Hepatocyte (in vitro differentiated cells): ENCODE measurements at places on chromosomes 1 and 21. TPM values are rescaled to one million over a fixed set of nuclear protein-coding genes. Genes with fewer than 3 reads are reported as not detected.

Gene GRHL3
- polyA plus RNA-seq, result 6.9 and 7.9 TPM in 2 replicates

Gene SPATA1
- polyA plus RNA-seq, result 0.70 and 1.4 TPM in 2 replicates

Gene LRRN2
- polyA plus RNA-seq, result 25.5 and 27.9 TPM in 2 replicates

Gene RNU1-1
- polyA plus RNA-seq, result not detected in 2 replicates

DNA sequence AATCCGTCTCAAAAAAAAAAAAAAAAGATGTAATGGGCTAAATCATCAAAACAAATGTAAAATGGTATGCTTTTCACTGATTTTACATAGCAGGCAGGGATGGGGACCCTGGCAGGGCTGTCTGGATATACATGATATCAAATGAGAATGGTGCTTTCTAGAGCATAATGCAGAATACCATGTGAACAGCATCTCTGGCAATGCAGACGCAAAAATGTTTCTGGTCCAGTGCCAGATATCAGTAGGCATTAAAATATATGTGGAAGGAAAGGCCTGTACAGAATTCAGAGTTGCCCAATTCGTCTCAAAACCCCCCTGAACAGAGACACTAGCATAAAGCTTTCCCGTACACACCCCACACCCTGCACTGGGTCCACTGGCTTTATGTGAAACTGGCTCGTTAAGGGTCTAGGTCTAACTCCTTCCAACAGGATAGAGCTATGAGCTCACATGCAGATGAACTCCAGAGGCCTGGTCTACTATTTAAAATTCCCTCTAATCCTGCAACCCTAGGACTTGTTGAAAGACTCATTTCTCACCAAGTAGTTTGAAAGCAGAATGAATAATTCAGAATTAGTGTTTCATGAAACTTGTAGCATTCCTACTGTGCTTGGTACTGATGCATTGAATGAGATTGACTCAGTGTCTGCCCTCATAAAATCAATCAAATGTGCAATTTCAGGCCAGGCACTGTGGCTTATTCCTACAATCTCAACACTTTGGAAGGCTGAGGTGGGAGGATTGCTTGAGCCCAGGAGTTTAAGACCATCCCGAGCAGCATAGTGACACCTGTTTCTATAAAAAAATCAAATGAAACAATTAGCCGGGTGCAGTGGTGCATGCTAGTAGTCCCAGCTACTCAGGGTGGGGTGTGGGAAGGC lies 2.6 kb upstream of the MYSM1 start:
- no peak for DNase-seq

- DNase-seq, result no peak
Measured at GRCh38 chr1:215479567-215479966, 87.5 kb upstream of the KCTD3 start.

Gene FCRL6
- polyA plus RNA-seq, result not detected in 2 replicates

GRCh38 chr1:3596663-3597598 lies 14.4 kb downstream of the MEGF6 start:
- no peak for DNase-seq

Gene LRRC3
- 5.6 and 7.2 TPM in 2 replicates for polyA plus RNA-seq

Gene B3GALT2
- 1.4 and 1.8 TPM in 2 replicates for polyA plus RNA-seq

GRCh38 chr1:172118618-172119017 lies 277.3 kb downstream of the DNM3 start:
- DNase-seq, result no peak

DNA sequence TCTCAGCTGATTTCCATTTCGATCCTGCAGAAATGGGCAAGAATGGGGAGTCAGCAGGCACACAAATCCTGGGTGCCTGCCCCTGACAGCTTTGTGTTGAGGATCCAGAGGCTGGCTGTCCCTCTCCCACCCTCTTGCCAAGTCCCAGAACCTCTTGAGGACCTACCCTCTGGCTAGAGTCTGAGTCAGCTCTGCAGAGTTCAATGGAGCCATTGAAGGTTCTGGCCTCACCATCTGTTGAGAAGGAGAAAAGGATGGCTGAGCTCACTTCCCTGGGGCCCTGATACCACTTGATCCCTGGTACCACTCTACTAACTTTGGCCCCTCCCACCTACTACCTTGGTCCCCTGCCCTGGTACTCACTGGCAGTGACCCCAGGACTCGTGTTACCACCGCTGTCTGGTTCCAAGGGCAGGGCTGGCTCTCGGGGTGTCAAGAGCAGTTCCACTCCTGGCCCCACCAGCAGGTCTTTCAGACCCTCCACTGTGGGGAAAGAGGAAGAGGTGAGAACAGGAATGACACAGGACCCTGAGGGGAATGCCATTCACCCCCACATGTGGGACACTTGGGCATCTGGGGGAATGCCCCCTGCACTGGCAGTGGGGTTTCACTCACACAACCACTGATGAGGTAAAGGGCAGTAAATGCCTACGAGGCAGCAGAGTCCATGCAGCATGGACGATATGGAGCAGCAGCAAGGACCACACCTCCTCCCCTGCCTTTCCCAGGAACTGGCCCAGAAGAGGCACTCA lies 10.5 kb downstream of the RXFP4 start:
- no peak for DNase-seq

GRCh38 chr1:12774801-12775345 lies 1.3 kb downstream of the PRAMEF12 start:
- no peak for DNase-seq

DNA sequence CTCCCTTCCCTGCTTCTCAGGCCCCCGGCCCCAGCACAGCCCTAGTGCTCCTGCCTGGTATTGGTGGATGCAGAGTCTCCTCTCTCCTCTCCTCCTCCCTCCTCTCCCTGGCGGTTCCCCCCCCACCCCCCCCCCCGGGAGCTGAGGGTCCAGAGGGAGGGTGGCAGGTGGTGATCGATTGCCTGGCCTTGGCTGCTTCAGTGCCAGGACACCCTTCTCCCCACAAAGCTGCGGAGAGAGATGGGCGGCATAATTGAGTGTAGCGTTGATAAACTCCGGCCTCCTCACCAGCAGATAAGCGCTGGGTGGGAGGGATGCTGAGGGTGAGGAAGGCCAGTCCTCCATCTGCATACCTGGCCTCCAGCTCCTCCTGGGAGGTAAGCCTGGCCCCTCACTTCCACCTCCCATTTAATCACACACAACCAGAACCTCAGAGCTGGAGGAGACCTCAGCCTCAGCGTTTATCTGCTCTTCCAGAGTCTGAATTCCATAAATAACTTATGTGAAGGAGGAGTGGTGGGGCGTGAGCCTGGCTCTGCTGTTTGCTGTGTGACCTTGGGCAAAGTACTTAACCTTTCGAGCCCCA lies 60.8 kb downstream of the LRRN2 start:
- DNase-seq, result peak; percentile 29

DNA sequence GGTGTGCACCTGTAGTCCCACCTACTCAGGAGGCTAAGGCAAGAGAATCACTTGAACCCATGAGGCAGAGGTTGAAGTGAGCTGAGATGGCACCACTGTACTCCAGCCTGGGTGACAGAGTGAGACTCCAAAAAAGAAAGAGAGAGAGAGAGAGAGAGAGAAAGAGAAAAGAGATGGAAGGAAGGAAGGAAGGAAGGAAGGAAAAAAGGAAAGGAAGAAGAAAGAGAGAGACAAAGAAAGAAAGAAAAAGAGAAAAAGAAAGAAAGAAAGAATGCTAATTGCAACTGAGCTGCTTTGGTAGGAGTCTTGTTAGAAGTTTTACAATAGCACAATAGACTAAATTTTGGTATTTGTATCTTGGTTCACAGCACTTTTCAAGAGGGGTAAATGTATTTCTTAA lies 25.7 kb downstream of the TESK2 start:
- no peak for DNase-seq

GRCh38 chr1:54218883-54219687 lies 19.1 kb downstream of the MRPL37 start:
- no peak for DNase-seq

- DNase-seq, result no peak
Measured at GRCh38 chr1:180456191-180456590, 46.2 kb downstream of the ACBD6 start.

- no peak for DNase-seq
Measured at GRCh38 chr21:39288987-39289386, 24.4 kb downstream of the BRWD1 start.

Gene CCT8
- polyA plus RNA-seq, result 118 and 125 TPM in 2 replicates

DNA sequence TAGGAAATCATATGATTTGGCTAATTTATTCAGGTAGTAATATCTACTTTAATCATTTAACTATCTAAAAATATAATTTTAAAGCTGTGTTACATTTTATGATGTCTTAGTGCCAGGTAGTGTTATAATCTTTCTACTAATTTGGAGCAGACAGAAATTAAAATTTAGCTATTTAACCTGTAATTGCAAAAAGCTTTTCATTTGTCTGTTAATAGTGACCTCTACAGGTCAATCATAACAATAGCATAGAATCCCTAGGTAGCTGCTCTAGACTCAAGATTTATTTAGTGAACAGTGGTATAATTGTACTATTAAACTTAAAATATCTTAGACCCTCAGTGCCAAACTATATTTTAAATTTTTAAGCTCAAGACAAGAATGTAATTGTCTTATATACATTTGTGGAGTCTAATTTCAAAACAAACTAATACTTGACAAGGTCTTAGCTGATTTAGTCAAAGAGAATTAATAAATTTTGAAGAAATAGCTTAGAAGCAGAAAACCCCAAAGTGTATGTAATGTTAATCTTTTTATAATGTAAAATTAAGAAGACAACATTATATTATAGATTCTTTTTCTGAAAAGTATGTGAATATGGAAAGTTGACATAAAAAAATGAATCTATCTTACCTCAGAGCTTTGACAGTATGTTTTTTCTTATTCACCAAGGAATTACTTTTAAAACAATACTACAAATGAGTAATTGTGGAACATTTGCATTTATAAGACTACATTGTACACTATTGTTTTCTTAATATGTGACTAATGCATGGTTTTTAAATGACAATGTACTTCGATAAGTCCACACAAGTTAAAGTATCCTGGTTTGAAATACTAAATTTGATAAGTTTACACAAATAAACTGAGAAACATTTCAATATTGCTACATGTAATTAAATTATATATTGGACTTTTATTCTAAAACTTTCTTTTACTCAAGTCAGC lies 64.1 kb upstream of the RNPC3 start:
- no peak for DNase-seq

DNA sequence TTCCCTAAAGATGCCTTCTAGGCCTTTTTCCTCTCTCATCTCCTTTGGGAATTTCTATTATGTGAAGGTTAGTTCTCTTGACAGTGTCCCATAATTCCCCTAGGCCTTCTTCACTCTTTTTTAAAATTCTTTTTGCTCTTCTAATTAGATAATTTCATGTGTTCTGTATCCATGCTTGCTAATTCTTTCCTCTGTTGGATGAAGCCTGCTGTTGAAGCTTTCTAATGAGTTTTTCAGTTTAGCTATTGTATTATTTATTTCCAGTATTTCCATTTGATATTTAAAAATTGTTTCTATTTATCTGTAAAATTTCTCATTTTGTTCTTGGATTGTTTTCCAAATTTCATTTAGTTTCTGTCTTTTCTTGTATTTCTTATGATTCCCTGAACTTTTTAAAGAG lies 28.5 kb upstream of the FAM163A start:
- no peak for DNase-seq

DNA sequence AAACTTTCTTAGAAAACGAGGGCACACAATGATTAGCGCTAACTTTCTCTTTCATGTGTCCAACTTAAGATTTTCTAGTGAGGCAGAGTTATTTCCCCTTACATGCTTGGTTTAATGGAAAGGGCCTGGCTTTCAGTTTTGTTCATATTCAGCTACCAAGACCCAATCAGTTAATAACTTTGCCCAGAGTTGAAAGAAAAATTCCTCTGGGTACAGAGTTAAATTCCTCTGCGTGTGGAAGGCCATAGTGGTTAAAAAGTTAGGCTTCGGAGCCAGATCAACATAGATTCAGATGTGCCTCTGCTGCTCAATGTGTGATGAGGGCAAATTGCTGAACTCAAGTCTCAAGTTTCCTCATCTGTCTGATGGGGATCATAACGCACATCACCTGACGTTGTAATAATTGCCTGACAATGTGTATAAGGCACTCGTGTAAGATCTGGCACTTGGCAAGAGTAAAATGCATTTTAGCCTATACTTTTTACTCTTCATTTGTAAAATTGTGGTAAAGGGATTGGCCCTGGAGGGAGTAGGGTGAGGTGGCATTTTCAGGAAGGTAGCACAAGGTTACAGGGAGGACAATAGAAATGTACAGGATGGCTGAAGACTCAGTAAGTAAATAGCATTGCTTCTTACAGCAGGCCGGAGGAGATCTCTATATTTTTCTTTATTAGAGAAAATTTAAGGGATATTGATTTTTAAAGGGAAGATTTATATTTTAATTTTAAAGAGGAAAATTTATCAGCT lies 103.4 kb downstream of the ROR1 start:
- DNase-seq, result no peak

Gene GPR25
- not detected in 2 replicates for polyA plus RNA-seq

Gene CYP4A11
- polyA plus RNA-seq, result 26.5 and 62.4 TPM in 2 replicates

DNA sequence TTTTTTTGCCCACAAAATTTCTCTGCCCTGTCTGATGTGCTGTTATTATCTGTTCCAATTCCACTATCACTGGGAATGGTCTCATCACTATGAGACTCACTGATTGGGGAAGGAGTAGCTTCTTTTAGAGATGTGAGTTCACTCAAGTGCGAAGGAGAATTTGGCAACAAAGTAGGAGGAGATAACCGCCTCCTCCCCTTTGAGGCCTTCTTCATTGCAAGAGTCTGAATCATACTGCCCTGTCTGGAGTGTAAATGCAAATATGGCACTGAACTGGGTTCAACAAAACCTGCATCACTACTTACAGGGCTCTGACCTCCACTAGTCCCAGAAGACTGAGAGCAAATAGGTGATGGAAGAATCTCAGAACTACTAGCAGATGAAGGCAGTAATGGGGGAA lies 83.4 kb downstream of the ASH1L start:
- DNase-seq, result no peak

Gene SMIM1
- polyA plus RNA-seq, result 116 and 118 TPM in 2 replicates

DNA sequence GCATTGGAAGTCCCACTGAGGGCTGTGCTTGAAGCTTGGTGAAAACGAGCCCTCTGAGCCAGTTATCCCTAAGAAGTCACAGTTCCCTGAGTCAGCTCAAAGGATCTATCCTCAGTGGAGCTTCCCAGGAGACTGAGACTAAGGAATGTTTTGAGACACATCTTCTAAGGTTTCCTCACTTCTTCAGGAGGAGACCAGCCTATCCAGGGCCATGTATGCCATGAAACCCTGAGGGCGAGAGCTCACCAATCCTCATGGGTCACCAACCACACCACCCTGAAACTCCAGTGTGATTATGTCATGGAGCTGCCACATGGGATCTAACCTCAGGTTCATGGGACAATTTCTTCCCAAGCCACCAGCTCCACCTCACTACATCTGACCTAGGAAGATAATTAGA lies 7.6 kb upstream of the TIE1 start:
- DNase-seq, result no peak

Gene YBX1
- 177 and 183 TPM in 2 replicates for polyA plus RNA-seq

DNA sequence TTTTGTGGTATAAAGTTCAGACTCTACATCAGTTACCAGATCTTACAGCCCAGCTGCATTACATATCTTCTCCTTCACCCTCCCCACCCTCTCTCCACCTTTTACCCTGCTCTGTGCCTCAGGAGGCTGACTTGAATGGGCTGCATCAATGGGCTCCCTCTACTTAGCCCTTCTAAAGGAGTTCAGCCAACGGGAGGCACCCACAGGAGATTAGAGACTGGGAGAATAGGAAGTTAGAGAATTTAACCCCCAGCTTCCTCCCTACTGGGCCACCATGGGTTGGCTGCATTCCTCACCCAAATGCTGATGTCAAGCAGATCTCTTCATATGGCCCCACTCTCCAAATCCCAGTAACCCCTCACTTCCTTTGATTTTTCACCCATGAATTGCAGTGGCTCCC lies 17.1 kb upstream of the DUSP23 start:
- no peak for DNase-seq

Gene TMOD4
- 0.44 TPM in 1 of 2 replicates, not detected in the other for polyA plus RNA-seq

GRCh38 chr1:2240270-2241156 lies 12.4 kb downstream of the SKI start:
- peak; percentile 66 for DNase-seq
